Central memory CD4-positive, alpha-beta T cell (primary cell): ENCODE measurements at places on chromosomes 1 and 21.

- DNase-seq, result no peak
Observed at GRCh38 chr1:233085566-233085965, 135.2 kb downstream of the NTPCR start.

DNA sequence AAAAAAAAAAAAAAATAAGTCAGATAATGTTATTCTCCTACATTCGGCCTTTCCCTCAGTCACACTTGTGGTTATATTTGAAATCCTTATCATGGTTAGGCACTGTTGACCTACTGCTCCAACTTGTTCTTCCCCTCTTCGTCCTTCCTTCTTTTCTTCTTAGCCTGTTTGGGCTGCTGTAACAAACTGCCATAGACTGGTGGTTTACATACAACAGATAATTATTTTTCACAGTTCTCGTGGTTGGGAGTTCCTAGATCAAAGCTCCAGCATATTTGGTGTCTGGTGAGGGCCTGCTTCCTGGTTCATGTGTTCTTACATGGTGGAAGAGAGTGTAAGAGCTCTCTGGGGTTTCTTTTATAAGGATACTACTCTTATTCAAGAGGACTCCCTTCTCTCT is 73.4 kb downstream of the RABGAP1L start:
- DNase-seq, result no peak

GRCh38 chr1:204802401-204803175 is 68.1 kb upstream of the NFASC start:
- DNase-seq, result no peak

DNA sequence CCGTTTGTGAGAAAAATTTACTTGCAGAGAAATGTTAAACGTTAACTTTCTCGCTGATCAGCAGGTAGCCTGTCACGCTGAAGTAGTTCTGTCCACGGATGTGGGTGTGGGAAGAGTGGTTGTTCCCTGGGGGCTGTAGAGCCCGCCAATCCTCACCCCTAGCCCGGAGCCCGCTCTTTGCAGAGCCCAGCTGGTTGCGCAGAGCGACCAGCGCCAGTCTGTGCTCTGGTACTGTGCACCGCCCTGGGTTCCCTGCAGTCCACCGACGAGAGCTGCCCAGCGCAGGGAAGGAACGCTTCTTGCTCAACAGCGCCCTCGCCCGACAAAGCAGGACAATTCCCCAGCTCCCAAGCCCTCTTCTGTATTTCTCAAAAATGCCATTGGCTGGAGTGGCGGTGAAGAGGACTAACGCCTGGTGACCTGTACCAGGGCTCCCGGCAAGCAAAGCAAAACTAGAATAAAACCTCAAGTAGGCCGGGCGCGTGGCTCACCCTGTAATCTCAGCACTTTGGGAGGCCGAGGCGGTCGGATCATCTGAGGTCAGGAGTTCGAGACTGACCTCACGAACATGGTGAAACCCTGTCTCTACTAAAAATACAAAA is 3.3 kb downstream of the RIPPLY3 start:
- peak; percentile 69 for DNase-seq

DNA sequence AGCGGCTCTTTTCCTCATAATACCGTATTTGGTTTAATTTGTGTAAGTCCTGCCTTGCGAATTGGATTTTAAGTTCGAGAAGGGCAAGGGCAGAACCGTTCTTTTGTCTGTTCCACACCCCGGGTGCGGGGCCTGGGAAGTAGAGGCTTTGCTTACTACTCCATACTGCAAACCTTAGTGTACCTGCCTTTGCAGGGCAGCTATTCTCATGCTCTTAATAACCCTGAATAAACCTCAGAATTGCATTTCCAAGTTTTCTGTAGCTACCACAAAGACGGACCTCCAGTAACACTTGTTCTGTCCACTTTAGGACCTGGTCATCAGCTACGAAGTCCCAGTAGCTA is 657 bp upstream of the HNRNPU start:
- no peak for DNase-seq

DNA sequence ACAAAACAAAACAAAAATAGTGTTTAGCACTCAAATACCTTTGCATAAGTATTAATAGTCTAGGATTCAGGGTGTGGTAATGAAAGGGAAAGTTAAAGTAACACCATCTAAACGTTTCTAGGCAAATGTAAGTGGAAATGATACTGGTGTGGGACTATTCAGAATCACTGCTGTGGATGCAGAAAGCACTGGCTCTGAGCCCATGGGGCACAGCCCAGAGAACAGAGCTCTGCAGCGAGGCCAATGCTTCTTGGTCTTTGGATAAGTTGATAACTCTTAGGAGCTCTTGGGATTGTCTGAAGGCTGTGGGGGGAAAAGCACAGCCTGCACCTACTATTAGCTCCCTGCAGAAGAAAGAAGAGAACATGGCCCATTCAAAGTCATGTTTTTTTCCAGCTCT is 21.4 kb upstream of the DNM3 start:
- no peak for DNase-seq

GRCh38 chr1:2976180-2976562 is 45.1 kb upstream of the ACTRT2 start:
- no peak for DNase-seq

DNA sequence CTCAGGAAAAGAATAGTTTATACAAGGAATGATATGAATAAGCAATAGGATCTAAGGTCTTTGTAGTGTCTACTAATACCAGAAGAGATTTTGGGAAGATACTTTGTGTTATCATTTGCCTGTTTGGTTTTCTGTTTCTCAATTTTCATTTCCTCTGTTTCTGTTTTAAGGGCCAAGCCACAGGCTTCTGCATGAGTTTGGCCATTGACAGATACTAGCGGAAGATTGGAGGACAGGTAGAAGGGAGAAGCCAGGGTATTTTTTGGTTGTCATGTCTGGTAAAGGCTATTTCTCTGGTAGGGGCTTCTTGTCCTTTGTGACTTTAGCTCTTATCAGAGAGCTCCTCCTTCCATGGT is 51.4 kb downstream of the HS2ST1 start:
- DNase-seq, result no peak

DNA sequence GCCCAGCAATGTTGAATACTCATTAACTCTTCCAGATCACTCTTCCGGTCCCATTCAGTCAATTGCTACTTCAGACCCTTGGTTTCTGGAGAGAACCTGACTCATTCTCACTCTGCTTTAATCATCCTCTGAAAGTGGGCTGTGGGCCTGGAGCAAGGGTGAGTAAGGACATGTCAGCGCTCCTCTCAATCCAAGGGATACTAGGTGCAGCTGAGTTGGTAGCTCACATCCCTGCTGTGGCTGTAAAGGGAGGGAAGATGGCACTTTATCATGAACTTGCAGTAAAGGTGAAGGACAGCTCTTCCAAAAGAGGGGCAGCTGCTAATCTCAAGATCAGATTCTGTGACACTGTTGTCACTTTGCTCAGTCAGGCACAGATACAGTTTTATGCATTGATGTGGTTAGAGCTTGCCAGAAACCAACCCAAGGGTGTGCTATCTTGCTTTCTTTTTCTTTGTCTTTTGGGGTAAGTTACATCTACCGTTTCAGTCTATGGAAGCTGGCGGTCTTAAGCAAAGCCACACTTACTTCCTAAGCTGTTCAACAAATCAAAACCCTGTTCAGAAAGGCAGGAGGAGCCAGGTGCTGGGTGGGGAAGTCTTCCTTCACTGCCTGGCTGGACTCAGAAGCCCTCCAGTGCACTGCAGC is 26.5 kb upstream of the NTPCR start:
- DNase-seq, result peak; percentile 83

- no peak for DNase-seq
Observed at GRCh38 chr1:153886127-153886526, 36.6 kb downstream of the GATAD2B start.

GRCh38 chr1:112713466-112714312 is 1.4 kb downstream of the PPM1J start:
- DNase-seq, result no peak

- no peak for DNase-seq
Observed at GRCh38 chr1:154867064-154867825, 2.8 kb downstream of the KCNN3 start.

DNA sequence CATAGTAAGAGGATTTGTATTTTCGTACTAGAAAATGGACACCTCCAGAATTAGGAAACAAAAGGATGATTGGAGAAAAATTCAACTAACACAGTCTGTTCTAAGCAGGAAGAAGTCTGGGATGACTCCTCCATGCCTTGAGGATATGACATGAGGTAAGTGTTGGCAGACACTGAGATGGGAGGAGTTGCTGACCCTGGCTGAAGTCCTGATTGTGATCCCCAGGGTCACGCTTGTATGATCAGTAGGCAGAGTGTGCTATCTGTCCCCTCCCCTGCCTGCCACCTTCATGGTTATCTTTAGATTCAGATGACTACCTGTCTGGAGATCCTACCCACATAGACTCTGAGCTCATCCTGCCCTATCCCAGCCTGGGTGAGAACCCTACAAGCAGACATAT is 249.1 kb downstream of the C1orf94 start:
- no peak for DNase-seq

GRCh38 chr1:1534401-1535154 is 5.8 kb downstream of the TMEM240 start:
- no peak for DNase-seq

GRCh38 chr1:89929467-89930063 is 65.3 kb upstream of the ZNF326 start:
- no peak for DNase-seq

GRCh38 chr1:93443454-93443853 is 4.5 kb upstream of the FNBP1L start:
- no peak for DNase-seq

DNA sequence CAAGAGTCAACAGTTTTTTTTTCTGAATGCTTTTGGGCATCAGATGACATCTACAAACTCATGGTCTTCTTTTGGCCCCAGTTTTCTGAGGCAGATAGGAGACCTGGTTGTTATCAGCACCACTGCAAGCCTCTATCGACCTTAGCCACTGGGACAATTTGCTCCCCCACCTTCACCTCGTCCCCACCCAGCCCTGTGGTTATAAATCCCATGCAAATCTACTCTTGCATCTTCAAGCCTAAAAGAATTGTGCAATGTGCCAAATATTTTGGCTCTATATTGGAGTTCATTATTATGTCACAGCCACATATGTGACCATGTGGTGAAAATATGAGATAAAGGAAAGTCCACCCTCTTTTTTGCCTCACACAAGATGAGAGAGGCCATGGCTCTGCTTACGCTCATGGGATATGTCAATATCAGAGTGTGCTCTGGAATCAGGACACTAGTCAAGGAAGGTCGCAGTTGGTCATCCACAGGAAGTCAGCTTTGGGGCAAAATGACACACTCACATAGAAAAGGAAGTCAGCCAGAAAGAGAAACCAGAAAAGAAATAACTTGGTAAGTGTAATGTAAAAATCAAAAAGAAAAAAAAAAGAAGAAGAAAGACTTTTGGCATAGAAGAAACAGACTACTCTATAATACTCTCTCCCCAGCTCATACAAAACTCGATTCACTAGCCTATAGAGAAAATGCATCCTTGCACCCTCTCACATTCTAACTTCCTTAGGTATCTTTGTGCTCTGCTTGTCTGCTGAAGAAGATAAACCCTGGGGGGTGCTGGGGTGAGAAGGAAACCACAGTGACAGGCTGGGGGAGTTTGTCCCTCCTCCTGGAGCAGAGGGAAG is 21.2 kb downstream of the SLC30A10 start:
- no peak for DNase-seq

DNA sequence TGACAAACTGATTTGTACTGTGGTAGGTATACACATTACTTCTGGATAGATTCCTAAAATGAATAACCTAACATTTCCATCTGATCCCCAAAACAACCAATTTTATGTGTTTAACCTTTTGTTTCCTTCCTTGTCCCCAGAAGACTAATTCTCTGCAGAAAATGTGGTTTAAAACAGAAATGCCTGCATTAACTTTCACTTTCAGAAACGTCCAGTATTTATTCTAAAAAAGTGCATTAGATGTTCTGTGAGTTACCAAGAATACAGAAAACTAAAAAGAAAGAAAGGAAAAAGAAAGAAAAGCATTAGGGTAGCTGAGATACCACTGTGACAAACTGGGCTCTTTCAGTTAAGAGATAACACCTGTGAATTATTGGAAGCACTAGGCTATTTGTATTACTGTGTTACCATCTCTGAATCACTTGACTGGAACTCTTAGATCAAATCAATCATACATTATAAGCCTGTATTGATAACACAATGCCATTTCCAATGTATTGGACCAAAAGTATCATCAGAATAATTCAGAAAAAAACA is 177.7 kb downstream of the NCAM2 start:
- no peak for DNase-seq

GRCh38 chr1:27000090-27000816 is 6.8 kb downstream of the TRNP1 start:
- DNase-seq, result no peak

DNA sequence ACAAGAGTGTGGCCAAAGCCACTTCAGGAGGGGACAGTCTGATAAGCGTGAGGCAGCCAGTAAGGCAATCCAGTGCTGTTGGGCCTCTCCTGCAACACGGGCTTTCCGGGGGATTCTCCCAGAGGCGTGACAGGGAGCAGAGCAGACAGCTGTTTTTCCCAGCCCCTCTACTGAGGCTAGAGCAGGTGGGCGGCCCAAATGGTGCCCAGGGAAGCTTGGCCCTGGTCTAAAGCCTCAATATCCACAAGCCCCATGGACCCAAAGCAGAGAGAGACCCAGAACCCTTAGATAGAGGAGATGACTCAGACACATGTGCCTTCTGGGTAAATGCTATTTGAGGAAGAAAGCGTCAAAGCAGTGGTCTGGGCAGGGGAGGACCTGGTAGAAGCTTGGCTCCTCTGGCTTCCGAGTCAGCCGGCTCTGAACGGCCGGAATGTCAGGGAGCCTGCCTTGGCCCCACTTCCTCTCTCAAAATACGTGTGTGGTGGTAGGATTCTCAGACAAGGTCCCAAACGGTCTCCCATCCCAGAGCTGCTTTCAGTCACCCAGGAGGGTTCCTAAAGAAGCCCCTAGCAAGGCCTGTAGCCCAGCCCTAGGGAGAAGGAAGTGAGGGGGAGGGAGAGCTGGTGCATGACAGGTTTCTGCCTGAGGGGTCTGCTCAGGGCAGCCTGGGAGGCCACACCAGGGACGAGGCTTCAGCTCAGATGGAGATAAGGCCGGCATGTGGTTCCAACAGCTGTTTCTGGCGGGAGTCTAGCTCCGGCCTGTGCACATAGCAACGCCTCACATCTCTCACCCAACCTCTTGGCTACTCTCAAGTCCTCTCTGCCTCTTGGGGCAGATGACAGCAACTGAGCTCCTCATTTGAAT is 28.8 kb downstream of the PIK3C2B start:
- no peak for DNase-seq

- no peak for DNase-seq
Observed at GRCh38 chr21:38424305-38425019, 73.8 kb downstream of the ERG start.

DNA sequence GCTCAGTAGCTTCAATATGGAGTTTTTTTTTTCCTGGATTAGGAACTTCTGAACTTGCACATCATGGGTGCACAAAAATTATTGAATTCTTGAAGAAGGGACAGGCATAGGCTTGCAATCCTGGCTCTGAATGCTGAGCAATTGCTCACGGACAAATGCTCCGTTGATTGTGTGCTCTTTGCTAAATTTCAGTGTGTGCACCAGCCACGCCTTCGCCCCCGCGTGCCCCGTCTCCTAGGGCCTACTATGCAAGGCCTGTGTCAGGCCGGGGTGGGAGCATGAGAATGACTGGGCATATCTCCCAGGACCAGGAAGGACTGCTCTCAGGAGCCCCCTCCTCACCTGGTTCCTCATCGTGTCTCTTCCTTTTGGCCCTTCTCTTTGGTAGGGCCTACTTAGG is 17.4 kb downstream of the IL6R start:
- no peak for DNase-seq

GRCh38 chr1:80341021-80341420 is 1334.5 kb upstream of the ADGRL4 start:
- DNase-seq, result no peak

GRCh38 chr1:233518344-233518743 is 95.6 kb upstream of the KCNK1 start:
- DNase-seq, result no peak
